ENCODE measurements at places on chromosomes 3 and 15.

- DNase-seq, result no peak
These were observed 6.8 kb downstream of the UBE2E2 start for GRCh38 chr3:23209747-23210487.

DNA sequence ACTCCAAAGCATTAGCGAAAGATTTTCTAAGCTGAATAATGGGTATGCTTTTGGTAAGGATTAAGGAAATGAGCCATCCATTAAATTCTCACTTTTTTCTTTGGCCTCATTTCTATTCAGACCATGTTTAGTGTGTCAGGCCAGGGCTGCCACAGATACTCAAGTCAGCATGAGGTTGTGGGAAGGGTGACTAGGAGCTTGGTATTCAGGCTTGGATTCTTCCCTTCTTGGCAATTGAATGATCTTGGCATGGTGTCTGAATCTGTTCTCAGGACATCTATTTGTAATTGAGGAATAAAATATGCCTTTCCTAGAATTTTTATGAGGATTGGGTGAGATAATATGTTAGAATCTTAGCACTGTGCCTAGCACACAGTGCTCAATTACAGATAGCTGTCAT, 11.2 kb downstream of the CCNB2 start:
- no peak for DNase-seq

DNA sequence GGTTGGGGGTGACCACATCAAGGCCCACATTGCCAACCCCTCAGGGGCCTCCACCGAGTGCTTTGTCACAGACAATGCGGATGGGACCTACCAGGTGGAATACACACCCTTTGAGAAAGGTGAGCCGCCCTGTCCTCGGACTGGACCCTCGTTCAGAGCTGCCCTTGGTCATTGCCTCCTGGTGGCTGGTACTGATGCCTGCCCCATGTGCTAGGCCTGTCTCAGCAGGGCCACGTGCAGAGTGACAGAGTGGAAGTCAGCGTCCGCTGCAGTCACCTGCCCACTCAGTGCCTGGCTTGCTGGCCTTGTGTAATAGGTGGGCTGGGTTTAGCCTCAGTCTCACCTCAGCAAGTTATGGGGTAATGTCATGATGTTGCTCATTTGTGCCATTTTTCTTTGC, 86.4 kb downstream of the DNASE1L3 start:
- DNase-seq, result no peak

- DNase-seq, result no peak
These were observed 406.0 kb downstream of the ZBTB20 start for GRCh38 chr3:114741066-114741465.

DNA sequence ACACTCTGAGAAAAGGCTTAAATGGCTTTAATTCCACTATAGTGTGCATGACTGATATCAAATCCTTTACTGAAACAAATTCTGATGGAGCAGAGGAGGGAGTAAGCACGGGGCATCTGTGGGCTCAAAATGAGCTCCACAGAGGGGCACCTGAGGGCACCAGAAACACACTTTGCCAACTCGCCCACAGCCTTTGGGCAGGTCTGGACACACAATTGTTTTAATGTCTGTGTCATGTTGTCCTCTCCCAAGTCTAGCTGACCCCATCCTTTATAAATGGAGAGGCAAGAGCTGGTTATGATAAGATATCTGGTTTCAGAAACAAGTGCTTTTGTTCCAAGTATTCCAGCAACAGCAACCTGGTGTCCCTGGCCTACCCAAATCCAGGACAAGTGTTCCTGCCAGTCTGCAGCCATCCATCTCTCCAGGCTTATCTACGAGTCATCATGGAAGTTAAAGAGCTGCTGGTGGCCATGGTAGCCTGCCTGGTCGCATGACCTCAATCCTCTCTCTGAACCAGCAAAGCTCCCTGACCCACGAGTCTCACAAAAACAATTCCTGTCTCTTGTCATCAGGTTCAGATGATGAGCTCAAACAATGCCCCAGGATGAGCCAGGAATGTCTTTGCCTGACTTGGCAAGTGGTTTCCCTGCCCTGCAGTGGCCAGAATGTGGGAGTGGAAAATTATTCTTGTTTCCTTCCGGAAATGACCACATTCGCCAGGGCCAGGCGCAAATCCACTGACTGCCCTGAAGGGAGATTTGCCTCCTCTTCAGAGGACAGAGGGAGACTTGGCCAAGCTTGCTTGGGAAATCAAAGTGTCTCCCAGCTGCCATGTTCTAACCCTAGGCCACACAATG, 64.4 kb upstream of the TPM1 start:
- DNase-seq, result no peak

GRCh38 chr3:43062564-43063040, 43.3 kb downstream of the POMGNT2 start:
- DNase-seq, result no peak
